ENCODE measurements at places on chromosomes 4 and X.
A peak's percentile ranks its signal among the peaks of the same experiment; 100 is the strongest.

DNA sequence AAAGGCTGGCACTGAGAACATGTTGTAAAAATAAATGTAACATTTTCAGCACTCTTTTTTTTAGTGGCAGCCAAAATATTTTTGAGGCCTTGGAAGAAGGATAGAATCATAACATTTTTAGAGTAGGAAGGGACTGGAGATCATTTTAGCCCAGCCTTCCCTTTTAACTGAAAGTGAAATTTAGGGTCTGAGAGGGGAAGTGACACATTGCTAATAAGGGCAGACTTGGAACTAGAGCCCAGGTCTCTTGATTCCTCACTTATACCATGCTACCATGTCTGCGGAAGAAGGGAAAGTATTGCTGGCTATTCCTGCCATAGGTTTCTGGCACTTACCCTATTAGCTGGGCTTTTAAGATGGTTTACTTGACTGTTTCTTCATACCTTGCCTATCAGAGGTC lies 4.8 kb downstream of the WDR44 start:
- H3K4me1 ChIP-seq = peaks cover 17% of the 10 kb centered on the region
- no peak for DNase-seq
- no peak overlapping the region for H3K4me3 ChIP-seq
- H3K27me3 ChIP-seq = no peaks in the 10 kb centered on the region

DNA sequence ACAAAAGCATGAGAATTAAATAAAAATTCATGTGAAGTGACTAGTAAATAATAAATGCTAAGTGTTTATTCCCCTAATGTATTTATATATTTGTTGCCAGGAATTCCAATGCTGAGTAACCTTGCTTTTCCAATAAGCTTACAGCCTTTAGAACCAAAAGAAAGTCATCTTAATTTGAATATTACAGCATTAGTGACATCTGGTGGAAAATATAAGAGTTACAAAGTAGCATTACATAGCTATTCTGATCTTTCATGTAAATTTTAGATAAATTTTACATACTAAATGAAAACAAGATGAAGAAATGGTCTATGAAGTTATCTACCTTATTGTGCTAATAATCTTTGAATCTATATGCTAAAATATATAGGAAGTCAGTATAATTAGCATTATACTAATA lies 10.4 kb downstream of the MAD2L1 start:
- no peaks in the 10 kb centered on the region for H3K27me3 ChIP-seq
- no peak for DNase-seq
- H3K4me3 ChIP-seq = no peak overlapping the region
- H3K27ac ChIP-seq = no peak overlapping the region
- no peaks in the 10 kb centered on the region for H3K36me3 ChIP-seq
- no peaks in the 10 kb centered on the region for H3K4me1 ChIP-seq

- H3K36me3 ChIP-seq = no peaks in the 10 kb centered on the region
- H3K27me3 ChIP-seq = no peaks in the 10 kb centered on the region
- no peak overlapping the region for H3K27ac ChIP-seq
- H3K4me3 ChIP-seq = no peak overlapping the region
- H3K4me1 ChIP-seq = no peaks in the 10 kb centered on the region
- no peak for DNase-seq
Observed at GRCh38 chrX:29407357-29407756, 808.0 kb upstream of the MAGEB2 start.

DNA sequence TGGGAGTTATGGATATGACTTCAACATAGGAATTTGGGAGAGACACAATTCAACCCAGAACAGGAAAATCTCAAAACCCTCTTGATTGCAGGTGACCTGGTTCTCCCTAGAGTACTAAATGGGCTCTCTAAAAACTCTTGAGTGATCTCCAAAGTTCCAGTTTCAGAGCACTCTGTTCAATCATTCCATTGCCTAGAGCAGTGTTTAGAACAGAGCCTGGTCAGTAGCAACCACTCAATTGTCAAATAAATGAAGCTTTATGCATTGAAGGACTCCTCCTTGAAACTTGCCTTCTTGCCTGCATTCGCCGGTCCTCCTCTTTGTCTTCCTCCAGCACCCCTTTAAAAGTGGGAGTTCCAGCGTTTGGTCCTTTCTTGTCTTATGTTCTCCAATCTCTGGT lies 85.8 kb downstream of the KIT start:
- H3K27ac ChIP-seq = no peak overlapping the region
- H3K4me1 ChIP-seq = no peaks in the 10 kb centered on the region
- H3K36me3 ChIP-seq = no peaks in the 10 kb centered on the region
- DNase-seq = no peak
- H3K4me3 ChIP-seq = no peak overlapping the region

DNA sequence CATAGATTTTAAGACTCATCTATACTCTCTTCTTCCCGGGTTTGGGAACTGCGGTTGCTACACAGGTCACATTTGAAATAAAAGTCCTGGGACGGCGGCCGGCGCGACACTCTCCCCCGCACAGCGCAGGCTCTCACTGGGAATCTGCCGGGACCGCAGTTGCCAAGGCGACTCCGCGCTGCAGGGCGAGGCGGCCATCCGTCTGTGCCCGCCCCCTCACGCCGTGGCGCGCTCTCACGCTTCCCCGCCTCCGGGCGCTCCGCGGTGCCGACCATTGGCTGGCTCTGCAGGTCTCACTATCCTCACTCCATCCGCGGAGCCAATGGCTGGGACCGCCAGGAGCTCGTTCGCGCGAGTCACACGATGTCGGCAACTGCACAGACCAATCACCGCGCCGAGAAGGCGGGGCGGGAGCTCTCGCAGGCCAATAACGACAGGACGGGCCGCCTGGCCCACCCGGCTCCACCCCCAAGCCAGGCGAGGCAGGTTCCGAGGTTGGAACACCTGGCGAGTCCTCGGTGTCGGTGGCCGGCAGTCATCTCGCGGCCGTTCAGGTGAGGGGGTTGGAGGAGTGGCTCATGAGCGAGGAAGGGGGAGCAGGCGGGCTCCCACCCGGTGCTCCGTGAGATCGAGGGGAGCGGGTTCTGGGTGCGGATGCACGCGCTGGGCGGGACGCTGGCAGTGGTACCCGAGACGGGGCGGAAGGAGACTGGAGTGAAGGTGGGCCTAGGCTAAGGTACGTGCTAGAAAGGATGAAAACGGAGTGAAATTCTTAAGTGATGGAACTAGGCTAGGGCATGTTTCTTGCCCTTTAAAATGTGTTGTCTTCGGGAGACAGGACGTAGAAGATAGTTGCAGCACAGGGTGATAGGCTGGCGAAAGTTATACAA lies at the start of gene MSMO1:
TSS of gene MSMO1 (plus strand) at position 459 of the 890 bp plus-strand sequence. CDS start 5,702 bp downstream, outside the sequence.
- DNase-seq = peak; percentile 99
- H3K27me3 ChIP-seq = no peaks in the 10 kb centered on the region
- H3K36me3 ChIP-seq = no peaks in the 10 kb centered on the region
- H3K4me1 ChIP-seq = peaks cover 27% of the 10 kb centered on the region
- peak within 1 kb of the TSS; percentile 67 for H3K4me3 ChIP-seq
- H3K27ac ChIP-seq = peak within 1 kb of the TSS; percentile 81

DNA sequence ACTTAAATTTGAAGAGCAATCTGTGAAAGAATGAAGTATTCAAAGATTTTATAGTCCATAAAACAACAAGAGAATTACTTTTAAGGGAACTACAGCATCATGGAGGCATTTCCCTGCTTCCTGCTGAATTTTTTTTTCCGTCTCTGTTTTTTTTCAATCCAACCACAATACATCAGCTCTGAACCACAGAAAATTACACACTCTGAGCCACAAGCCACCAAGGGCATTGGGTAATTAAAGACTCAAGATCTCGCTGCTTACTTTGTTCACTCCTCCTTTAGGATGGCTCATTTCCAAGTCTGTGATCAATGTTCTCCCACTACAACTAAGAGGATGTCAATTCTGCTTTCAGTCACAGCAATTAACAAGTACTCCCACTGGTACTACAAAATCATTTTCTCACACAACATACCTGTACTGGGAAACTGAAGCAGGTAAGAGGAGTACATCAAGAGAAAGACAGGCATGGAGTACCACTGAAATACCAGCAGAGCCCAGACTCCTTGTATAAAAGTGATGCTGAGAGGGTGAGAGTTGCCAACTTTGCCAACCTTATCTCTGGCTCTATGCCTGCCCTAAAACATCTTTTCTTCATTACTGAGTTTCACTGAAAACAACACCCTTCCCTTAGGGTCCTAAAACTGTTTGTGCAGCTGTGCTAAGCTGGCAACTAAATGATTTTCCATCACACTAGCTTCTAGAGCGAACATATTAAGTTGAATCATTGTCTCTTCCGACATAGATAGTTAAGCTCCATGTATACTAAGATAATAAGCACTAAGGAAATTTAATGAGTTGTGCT lies 105.8 kb upstream of the MAGEB18 start:
- no peak overlapping the region for H3K4me3 ChIP-seq
- no peak overlapping the region for H3K27ac ChIP-seq
- H3K4me1 ChIP-seq = no peaks in the 10 kb centered on the region
- H3K27me3 ChIP-seq = no peaks in the 10 kb centered on the region
- DNase-seq = no peak
- H3K36me3 ChIP-seq = no peaks in the 10 kb centered on the region

DNA sequence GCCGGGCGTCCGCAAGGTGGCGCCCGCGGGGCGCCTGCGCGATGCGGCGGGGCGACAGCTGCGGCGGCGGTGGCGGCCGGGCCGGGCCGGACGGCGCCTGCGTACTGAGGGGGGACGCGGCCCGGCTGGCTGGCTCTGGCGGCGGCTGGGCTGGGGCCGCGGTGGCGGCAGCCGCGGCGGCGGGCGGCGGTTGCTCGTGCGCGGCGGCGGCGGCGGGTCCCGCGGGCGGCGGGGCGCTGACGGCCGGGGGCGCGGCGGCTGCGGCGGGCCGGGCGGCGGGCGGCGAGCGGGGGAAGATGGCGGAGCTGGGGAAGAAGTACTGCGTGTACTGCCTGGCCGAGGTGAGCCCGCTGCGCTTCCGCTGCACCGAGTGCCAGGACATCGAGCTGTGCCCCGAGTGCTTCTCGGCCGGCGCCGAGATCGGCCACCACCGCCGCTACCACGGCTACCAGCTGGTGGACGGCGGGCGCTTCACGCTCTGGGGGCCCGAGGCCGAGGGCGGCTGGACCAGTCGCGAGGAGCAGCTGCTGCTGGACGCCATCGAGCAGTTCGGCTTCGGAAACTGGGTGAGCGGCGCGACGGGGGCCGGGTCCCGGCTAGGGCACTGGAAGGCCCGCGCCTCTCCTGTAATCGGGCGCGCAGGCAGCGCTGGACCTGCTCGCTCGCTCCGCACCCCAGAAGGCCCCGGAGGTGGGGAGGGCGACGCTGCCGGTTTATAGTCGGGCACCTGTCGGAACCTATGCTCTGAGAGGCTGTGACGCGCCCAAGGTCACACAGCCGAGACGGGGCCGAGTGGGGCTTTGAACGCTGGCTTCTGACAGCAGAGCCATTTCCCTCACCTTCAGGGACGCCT lies at the start of gene TADA2B:
TSS of gene TADA2B (plus strand) at position 89 of the 853 bp plus-strand sequence. CDS start at position 297, 208 bp downstream.
- H3K4me3 ChIP-seq = peak within 1 kb of the TSS; percentile 91
- peaks cover 48% of the 10 kb centered on the region for H3K4me1 ChIP-seq
- H3K36me3 ChIP-seq = no peaks in the 10 kb centered on the region
- H3K27me3 ChIP-seq = no peaks in the 10 kb centered on the region
- peak; percentile 79 for DNase-seq
- peak within 1 kb of the TSS; percentile 92 for H3K27ac ChIP-seq

GRCh38 chr4:77586951-77587383 lies 18.7 kb upstream of the CXCL13 start:
- no peak overlapping the region for H3K27ac ChIP-seq
- H3K27me3 ChIP-seq = no peaks in the 10 kb centered on the region
- no peaks in the 10 kb centered on the region for H3K4me1 ChIP-seq
- H3K36me3 ChIP-seq = no peaks in the 10 kb centered on the region
- no peak overlapping the region for H3K4me3 ChIP-seq
- DNase-seq = no peak

DNA sequence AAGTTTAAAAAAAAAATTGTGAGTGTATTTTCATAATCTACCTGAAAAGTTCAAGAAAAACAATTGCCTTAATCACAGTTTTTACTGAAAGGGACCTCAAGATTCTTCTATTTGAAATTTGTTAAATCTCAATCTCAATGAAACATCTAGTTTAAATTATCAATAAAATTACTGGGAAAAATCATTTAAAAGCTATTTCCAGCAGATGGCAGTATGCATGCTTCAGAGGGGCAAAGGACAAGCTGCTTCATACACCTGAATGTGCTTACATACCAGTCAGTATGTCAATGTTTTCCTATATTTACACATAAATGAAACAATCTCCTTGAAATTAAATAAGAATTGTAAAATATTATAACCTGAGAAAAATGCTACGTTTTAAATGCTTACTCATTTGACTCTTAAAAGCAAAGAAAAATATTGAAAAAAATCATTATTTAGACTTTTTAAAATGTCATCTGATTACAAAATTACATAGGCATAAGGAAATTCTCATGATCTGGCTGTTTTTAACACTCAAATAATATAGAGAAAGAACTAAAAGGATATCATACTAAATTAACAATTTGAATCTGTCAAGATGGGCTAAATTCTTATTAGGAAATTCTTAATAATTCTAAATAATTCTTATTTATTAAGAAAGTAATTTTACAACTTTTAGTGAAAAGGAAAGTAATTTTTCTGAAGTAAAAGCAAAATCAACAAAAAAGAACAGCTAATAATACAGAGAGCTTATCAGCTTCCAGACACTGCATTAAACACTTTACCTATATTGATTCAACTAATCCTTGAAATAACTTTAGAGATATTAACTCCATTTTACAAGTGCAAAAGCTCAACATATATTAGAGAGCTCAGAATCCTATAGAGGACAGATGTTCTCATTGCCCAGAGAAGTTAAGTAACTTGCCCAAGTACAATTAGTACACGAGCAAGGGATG lies 242.1 kb downstream of the ADAMTS3 start:
- no peak overlapping the region for H3K27ac ChIP-seq
- no peak overlapping the region for H3K4me3 ChIP-seq
- H3K4me1 ChIP-seq = no peaks in the 10 kb centered on the region
- DNase-seq = no peak
- no peaks in the 10 kb centered on the region for H3K36me3 ChIP-seq

GRCh38 chr4:986428-986878 lies 391 bp upstream of the IDUA start:
- peaks cover 34% of the 10 kb centered on the region for H3K4me1 ChIP-seq
- peak overlapping the region; percentile 73 for H3K4me3 ChIP-seq
- no peaks in the 10 kb centered on the region for H3K27me3 ChIP-seq
- H3K36me3 ChIP-seq = peaks cover 20% of the 10 kb centered on the region
